ENCODE measurements at places on chromosomes 1 and 21.

DNA sequence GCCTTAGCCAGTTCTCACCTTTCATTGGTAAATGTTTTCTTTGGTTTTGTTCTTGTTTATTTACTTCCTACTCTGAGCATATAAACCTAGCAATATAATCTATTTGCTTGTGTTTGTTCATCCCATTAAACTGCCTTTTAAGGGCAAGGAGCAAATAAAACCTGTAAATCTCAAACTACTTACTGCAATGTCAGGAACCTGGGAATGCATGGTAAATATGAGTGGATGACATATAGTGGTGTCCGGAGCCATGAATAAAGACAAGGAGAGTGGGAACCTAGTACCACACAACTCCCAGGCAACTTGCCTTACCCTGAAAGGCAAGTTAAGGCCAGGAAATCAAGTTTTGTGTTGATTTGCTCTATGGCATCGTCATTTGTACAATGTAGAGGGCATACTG, 1133.7 kb upstream of the NCAM2 start:
- DNase-seq = no peak

GRCh38 chr1:228110556-228110955, 1.5 kb upstream of the MRPL55 start:
- DNase-seq = no peak

- DNase-seq = no peak
Observed at GRCh38 chr1:36383240-36383639, 2.5 kb downstream of the STK40 start.

GRCh38 chr1:180728472-180729106, 96.8 kb downstream of the XPR1 start:
- DNase-seq = no peak

DNA sequence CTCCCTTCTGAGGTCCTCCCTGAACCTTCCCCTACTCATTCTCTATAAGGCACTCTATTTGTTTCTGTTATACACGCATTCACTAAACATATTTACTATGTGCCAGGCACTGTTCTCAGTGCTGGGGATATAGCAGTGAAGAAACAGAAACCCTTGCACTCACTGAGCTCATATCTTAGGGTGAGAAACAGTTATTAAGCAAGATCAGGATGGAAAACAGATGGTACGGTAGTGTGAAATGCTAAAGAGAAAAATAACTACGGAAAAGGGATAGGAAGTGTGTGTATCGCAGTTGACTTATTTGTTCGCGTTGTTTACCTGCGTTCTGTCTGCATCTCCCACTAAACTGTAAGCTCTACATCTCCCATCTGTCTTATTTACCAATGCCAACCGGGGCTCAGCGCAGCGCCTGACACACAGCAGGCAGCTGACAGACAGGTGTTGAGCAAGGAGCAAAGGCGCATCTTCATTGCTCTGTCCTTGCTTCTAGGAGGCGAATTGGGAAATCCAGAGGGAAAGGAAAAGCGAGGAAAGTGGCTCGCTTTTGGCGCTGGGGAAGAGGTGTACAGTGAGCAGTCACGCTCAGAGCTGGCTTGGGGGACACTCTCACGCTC, 572 bp downstream of the CYB5RL start:
- no peak for DNase-seq

DNA sequence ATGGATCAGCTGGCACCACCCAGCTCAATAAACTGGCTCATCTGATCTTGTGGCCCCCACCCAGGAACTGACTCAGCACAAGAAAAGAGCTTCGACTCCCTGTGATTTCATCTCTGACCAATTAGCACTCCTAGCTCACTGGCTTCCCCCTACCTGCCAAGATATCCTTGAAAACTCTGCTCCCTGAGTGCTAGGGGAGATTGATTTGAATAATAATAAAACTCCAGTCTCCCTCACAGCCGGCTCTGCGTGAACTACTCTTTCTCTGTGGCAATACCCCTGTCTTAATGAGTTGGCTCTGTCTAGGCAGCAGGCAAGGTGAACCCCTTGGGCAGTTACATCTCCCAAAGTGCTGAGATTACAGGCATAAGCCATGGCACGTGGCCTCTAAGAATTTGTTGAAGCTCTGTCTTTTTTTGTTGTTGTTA, 11.8 kb upstream of the RHBDL2 start:
- no peak for DNase-seq
